Sciatic nerve (tissue), 2 donors: ENCODE measurements at places on chromosomes 2 and 18.

DNA sequence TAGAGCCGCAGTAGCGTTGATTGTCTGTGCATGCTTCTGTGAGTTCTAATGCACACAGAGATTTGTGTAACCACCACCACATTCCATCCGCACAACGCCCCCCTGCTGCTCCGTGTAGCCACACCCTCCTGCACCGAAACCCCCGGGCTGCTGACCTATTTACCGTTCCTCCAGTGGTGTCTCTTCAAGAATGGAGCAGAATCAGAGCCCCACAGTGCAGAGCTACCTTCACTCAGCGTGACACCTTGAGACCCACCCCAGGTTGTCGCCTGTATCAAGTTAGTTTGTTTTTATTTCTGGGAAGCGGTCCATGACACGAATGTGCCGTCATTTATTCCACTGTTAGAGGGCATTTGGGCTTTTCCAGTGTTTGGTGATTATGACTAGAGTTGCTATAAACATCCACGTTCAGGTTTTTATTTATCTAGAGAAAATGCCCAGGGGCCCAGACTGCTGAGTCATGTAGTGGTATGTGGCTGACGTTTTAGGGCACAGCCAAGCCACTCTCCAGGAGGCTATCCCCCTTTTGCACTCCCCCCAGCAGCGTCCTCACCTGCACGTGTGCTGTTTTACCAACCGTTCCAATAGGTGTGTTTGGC, 266.8 kb downstream of the NDUFA10 start:
- DNase-seq: no peak

DNA sequence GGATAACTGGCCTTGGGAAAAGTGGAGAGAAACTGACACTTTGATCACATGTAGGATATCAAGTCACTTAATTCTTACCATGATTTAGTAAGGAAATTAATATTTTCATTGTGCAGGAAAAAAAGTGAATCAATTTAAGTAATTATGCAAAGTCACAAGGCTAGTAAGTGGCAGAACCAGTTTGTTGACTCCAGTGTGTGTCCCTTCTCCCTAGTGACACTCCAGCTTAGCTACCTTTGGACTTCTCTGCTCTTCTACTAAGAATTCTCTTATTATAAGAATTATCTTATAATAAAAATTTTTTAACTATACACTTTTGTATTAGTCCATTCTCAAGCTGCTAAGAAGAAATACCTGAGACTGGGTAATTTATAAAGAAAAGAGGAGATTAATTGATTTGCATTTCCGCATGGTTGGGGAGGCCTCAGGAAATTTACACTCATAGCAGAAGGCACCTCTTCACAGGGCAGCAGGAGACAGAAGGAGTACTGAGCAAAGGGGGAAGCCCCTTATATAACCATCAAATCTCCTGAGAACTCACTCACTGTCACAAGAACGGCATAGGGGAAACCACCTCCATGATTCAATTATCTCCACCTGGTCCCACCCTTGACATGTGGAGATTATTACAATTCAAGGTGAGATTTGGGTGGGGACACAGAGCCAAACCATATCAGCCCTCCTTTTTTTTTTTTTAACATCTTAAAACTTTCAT, 13.6 kb downstream of the COL4A4 start:
- no peak for DNase-seq

DNA sequence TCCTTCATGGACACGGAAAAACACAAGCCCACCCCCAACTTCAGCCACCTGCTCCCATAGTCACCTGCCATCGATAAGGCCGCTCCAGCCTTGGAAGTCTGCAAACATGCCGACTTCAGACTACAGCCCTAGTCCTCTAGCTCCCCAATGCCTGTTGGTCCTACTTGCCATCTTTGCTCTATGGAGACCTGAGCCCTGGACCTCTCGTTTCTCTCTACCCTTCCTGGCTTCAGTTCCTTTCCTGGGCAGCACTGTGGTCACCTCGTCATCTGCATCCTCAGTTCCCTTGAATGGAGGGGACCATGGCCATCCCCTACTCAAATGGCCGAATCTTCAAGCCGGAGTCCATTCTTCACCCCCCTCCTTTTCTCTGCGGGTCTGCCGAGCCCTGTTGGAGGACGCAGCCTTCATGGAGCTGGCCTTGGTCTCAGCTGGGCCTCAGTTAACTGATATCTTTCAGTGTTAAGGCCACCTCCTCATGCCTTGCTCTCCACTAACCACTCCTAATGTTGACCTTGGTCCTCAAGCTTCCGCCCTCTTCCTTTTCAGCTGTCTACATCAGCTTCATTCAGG, 47.7 kb upstream of the GBX2 start:
- no peak for DNase-seq

DNA sequence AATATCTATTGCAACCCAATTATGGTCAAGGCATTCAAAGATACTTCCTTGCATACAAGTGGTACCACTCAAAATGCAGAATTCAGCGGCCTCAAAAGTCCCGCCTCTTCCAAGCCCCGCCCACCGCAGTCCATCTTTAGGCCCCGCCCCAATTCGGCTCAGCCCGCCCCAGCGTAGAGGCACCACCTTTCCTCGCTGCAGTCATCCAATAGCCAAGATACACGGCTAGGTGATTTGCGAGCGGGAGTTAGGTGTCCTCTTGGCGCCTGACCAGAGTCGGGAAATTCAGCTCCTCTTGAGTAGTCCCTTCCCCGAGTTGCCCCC, 431 bp upstream of the SEC11C start:
- peak; percentile 91 for DNase-seq

GRCh38 chr2:229243890-229244560, 27.1 kb downstream of the PID1 start:
- no peak for DNase-seq

DNA sequence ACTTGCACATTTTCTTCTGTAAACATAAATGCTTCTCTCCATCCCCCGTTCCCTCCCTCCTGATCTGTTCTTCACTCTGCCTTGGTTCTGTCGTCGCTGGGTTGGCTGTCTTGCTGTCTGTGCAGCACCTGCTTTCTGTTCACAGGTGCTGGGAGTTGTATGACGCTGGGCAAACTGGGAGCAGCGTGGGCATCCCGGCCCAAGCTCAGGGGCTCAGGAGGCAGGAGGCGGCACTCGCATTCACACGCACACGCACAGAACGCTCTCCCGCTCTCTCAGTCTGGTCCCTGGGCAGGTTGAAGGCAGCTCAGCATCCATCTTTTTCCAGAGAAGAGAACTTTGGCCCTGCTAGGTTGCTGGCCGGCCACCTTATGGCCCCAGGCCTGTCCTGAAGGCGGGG, 55.7 kb downstream of the GBX2 start:
- DNase-seq: no peak

DNA sequence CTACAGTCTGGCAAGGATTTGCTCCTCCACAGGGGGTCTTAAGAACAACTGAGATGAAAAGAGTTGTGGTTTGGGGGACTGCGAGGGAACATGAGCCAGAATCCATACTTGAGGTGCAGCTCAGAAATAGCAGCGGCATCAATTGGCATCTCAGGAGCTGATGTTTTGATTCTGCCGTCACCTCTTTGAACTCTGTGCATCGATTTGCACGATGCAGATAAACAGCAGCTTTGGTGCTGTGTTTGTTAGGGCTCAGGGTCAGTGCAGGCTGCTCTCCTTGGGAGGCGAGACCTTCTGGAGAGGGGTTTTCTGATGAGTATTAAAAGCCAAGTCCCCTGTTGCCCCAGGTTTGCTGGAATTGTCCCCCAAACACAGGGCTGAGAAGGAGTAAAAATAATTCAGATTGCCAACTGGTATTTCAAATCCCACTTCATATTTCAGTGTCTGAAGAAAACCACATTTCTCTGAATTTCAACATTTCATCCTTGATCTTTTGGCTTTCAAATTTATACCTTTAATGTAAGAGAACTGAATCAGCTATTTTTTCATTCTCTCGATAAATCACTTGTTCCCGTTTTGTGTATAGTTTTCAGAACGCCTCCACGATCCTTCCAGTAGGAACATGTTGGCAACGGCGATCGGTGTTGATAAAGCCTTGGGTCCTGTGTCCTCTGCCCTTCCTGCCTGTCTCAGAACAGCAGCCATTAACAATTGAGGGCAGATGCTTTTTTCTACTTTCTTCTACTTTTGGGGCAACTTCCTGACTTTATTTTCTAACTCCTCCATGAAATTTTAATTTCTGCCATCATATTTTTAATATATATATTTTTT, 65.0 kb downstream of the RAB31 start:
- no peak for DNase-seq

DNA sequence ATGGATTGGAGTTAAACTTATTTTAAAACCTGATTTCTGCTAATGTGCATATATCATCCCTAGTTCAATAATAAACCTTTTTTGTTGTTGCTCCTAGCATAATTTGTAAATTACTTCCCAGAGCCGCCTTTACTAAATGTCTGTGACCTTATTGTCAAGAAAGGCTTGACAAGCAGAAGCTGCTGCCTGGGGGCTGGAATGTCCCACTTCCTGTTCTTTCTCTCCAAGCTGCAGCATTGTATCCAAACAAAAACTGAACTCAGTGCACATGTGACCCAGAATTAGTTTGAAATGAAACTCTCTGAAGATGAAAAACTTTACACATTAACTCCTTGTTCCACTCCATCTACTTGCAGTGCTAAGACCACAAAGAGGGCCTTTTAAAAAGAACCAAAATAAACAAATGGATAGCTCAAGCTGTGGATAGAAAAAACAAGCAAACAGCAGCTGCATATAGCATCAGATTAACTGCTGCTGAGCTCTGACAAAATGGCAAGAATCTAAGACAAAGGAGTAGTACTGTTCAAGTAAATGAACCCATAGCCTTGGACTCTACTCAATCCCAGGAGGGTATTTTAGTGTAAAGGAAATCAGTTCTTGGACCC, 99.8 kb upstream of the NEUROD1 start:
- DNase-seq: no peak

DNA sequence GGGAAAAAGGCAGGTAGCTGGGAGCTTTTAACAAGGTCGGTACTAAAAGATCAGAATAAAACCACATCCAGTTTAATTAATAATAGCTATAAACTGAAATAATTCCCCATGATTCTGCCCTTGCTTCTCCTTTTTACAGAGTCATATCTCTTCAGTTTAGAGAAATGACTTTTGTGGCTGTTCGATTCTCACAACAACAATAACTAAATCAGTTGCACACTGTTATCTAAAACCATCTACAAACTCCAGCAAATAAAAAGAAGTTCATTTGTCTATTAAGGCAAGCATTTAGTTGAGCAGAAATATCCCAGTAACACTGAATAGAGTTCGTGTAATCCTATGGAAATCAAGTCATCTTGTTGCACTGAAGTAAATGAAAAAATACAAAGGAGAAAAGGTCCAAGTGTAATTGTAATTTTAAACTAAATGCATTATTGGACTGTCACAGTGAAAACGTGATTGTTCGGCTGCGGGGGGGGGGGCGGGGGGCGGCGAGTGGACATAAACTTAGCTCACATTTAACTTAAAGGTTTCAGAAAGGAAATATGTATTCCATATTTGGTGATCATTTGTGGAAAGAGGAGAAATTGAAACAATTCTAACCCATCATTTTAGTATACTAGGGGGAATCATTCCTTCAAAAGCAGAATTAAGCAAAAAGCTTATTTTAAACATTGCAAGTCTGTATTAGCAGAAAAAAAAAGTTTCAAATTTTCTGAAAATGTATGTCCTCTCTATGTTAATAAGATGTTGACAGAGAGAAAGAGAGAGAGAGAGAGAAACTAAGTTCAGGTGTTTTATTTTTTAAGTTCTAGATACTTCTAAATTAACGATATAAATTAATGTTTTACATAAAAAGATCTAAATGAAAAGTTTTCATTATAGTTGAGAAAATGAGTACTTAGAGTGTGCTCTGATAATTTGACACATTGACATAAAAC, 144.5 kb downstream of the MEIS1 start:
- no peak for DNase-seq

DNA sequence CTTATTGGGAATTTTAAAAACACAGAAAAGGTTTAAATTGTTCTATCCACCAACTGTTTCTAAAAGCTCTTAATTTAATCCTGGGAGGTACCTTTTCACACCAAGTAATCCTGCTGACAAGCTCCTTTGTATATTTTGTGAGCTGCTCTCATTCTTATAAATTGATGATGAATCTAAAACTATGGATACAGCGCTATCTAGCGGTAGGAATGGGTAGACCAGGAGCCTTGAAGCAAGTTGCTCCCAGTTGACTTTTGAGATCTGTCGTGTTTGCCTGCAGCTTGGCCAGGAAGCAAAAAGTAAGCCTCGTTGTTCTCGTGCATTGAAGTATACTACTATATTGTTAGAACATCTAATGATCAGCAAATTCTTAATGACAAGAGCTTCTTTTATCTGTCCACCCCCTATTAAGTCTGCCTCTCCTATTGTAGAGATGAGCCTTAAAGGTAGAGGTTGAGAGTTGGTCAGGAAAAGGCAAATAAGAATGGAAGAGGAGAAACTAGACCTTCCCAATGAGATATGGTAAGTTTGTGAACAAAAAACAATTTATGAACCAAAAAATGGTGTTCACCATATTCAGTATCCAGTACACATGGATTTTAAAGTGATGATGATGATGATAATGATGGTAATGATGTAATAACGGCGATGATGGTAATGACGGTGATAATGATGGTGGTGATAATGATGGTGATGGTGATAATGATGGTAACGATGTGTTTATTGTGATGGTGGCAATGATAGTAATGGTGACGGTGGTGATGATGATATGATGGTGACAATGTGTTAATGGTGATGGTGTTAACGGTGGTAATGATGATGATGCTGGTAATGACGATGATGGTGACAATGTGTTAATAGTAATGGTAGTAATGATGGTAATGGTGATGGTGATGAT, 212.1 kb upstream of the NCKAP5 start:
- peak; percentile 78 for DNase-seq

GRCh38 chr2:235685024-235685721, 191.3 kb downstream of the AGAP1 start:
- DNase-seq: no peak

- DNase-seq: no peak
Measured at GRCh38 chr18:49520661-49521145, 33.7 kb upstream of the C18orf32 start.

GRCh38 chr2:114651933-114652332, 209.5 kb downstream of the DPP10 start:
- no peak for DNase-seq

- DNase-seq: no peak
Measured at GRCh38 chr2:23429036-23429435, 44.1 kb downstream of the KLHL29 start.

GRCh38 chr2:37779611-37780386, 108.4 kb upstream of the CDC42EP3 start:
- no peak for DNase-seq

GRCh38 chr18:58242968-58243367, 198.9 kb downstream of the NEDD4L start:
- DNase-seq: no peak

DNA sequence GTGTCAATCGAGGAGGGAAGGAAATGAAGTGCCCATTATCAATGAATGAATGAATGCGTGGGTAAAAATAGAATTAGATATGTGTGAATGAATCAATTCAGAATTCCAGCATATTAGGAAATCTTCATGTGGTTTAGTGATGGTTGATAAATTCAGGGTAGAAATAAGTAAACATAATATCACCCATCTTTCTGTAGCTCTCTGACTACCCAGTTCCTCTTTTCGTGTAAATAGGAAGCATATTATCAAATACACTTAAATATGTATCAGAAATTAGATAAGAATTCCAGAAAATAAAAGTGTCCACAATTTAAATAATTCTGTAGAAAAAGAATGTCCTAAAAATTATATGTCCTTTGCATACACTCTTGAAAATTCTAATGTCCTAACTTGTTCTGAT, 552.9 kb upstream of the LRATD1 start:
- no peak for DNase-seq

- DNase-seq: no peak
Measured at GRCh38 chr18:57214976-57215375, 68.1 kb downstream of the BOD1L2 start.

- no peak for DNase-seq
Measured at GRCh38 chr18:80239830-80240229, 7.5 kb downstream of the PARD6G start.

GRCh38 chr2:39920307-39920801, 141.3 kb upstream of the THUMPD2 start:
- DNase-seq: no peak
